Activated CD4-positive, alpha-beta T cell treated with anti-CD3 and anti-CD28 coated beads, Interleukin-2, amount 50 U/mL, for 1 hour (primary cell): ENCODE measurements at places on chromosomes 5 and 9.

DNA sequence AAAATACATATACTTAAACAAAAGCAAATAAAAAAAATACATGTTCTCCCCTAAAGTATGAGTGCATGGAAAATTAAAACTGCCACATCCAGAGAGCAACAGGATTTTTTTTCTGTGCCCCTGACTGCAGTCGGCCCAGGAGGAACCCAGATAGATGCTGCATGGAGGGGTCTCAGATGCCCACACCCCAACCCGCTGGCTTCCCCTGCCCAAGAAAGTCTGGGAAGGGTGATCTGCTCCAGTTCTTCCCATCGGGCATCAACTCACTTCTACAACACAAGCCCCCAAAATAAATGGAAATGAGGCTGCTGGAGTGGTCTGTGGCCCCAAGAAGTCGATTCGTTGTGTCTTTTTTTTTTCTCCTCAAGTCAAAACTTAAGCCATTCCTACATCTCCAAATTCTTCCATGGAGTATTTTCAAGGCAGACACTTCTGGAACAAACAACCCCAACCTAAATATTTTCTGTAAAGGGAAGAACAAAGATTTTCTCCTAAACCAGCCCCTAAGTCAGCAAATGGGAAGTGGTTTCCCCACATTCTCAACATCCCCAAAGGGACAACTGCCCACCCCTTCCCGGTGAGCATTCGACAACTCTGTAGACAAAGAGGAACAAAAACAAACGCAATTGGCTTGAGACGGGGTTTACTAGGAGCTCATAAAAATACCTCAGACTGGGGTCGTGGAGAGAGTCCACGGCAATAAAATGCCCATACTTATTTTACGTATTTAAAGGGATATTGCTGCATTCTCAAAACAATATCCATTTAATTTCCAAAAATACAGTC lies 46.7 kb downstream of the ROR2 start:
- DNase-seq, result no peak

DNA sequence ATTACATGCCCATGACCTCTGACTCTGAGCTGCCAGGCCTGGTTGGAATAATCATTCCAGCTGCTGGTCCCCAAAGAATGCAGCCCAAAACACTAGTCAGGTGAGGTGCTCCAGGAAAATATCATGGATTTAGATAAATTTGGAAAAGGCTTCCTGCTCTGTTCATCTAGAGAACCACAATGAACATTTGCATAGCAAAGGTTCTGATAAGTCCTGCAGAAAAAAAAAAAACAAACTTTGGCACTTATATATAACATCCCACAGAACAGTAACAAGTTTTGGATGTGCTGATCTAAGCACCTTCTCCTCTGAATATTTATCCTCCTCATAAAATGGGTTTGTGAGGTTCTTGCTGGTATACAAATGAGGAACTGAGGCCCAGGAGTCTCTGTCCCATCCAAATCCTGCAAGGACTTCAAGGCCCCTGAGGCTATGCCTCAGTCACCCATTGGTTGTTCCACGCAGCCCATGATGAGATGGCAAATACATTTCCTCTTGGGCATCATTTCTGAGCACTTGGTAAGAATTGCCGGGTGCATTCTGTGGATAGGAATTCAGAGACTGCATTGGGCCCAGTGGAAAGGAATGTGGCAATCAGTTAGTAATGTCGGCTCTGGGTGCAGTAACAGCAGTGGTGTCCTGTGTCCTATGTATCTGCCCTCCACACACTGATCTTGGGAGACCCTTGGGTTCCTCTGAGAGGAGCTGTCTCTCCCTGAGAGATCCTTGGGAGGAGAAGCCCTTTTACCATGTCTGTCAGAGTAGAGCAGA lies 73.4 kb upstream of the ASS1 start:
- DNase-seq, result no peak

GRCh38 chr5:103525361-103525760 lies 37.2 kb downstream of the NUDT12 start:
- no peak for DNase-seq

DNA sequence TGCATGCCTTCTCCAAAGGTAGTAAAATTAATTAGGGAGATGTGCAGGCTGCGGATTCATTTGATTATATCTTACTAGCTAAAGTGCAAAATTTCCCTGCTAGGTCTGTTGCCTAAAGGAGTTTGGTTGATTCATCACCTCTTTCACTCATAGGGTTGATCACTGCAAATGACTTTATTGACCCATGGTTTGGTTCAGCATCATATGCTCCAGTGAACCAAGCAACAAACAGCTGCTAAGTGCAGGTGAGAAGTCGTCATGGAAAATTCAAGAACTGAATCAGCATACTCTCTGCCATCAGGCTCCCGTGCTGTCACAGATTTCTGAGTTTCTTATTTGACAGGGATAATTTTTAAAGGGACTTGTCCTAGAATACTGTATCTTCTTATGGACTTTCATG lies 571.8 kb upstream of the CDH18 start:
- no peak for DNase-seq

GRCh38 chr9:114155995-114156656 lies 789 bp downstream of the COL27A1 start:
- no peak for DNase-seq

- DNase-seq, result no peak
Measured at GRCh38 chr9:104844710-104845109, 80.8 kb downstream of the NIPSNAP3B start.

GRCh38 chr5:127813633-127814587 lies 110.7 kb downstream of the CCDC192 start:
- no peak for DNase-seq

DNA sequence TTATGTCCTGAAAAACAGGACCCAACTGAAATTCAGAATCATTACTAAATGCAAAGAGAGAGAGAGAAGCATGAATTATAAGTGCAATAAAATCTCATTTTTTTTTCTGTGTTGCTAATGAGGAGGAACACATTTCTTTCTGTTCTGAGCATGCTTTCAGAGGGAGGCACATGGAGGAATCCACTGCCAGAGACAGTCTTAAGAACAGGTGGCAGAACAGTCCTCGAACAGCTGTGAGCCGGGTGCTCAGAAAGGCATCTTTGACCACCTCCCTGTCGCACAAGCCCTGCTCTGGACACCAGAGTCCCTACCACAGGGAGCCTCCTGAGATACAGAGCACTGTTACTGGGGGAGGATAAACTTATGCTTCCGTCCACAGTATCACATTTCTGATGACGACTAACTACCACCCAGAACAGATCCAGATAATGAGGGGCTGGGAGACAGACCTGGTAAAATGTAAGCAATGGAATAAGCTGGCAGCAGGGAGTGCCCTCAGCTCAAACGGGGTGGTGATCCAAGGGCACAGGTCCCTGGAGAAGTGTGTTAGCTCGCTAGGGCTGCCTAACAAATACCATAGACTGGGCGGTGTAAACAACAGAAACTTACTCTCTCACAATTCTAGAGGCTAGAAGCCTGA lies 134.0 kb downstream of the SLC1A3 start:
- DNase-seq, result no peak

DNA sequence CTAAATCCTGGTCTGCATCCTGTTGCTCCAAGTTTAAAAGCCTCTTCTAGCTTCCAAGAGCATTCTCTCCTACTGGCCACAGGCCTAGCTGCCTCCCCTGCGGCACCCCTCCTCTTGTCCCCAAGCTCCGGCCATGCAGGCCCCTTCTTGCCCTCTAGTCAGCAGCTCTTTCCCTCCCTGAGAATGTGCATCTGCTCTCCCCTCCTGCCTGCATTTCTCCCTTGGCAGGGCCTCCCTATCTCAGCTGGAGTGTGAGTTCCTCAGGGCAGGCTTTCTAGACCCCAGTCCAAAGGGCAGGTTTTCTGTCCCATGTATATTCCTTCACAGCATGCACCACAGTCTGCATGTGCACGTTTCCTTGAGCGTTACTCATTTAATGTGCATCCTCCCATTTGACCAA lies 24.6 kb upstream of the BARX1 start:
- DNase-seq, result no peak

- no peak for DNase-seq
Measured at GRCh38 chr9:34590381-34591247, 1.1 kb upstream of the CNTFR start.

DNA sequence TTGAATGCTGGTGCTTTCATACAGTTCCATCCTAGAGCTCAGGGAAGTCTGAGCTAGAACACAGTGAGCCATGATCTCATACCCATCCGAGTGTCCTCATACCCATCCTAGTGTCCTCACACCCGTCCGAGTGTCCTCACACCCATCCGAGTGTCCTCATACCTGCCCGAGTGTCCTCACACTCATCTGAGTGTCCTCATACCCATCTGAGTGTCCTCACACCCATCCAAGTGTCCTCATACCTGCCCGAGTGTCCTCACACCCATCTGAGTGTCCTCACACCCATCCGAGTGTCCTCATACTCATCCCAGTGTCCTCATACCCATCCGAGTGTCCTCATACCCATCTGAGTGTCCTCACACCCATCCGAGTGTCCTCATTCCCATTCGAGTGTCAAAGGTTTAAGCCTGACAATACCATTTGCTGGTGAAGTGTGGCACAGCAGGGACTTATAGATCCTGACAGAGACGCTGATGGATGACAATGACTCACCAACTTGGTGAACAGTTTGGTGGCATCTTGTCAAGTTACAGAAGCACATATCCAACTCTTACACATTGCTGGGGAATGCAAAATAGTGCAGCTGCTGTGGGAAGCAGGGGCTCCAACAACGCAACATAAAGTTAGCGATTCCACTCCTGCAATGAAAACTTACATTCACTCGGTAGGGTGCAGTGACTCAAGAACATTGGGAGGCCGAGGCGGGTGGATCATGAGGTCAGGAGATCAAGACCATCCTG lies 77.0 kb upstream of the COL5A1 start:
- no peak for DNase-seq

DNA sequence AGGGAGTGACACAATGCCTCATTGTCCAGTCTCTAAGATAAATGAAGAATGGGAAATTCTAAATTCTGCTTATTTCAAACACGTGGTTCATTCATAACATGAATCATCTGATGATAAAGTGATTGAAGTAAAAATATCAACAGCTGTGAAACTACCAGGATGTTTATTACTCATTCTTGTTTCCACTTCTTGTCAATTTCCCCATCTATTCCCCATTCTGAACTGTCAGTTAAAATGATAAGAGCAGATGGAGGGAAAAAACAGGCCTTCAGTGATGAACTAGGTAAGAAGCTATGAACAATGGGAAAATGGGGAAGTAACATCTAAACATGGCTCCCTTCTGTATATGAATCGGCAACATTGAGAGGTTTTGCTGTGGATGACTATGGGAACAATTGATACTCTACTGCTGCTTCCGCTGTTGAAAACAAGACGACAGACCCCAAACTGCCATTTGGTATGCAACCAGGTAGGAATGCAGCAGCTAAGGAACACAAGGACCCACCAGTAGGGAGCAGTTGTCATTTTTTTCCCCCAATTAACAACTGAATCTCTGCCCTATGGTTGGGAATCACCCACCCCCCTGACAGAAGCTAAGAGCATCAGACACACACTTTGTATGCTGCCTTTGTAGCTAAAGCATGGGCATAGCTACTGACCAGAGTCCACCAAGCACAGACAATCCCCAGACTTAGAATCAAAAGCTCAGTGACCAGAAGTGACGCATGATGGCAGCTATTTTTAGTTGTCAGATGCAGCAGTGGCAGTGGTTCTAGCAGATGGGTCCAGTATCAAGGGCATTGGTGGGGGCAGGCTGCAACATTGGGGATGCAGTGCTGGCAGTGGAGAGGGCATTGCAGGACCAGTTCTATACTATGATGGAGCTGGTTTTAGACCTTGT lies 52.9 kb upstream of the ZNF366 start:
- DNase-seq, result no peak

DNA sequence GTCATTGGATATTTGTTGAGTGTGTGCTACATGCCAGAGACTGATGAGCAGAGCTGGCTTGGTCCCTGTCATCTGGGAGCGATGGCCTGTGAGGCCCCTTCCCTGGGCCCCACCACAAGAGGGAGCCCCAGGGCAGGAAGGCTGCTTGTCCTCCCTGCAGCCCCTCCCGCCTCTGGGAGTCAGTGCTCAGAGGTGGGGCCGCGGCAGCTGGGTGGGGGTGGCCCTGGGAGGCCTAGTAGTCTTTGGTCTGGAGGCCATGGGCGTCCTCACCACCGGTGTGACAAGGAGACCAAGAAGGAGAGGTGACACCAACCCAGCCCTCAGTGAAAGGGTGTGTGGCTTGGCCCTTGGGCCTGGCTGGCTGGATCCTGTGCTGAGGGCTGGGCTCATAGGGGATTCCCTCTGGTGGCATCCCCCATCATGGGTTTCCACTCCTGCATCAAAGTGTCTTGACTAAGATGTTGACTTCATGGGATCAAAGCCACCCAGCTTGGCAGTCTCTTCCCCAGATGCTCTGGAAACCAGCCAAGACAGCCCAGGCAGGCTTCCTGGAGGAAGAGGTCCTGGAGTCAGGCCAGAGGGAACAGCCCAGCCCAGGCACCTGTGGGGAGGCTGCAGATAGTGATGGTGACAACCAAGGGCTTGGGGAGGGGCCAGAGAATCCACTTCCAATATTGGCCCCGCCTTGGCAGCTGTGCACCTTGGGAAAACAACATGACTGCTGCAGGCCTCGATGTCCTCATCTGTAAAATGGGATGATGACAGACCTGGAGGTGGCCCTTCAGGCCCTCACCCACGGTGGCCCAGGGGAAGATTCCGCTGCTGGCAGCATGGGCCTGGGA lies 166.7 kb downstream of the GAPVD1 start:
- no peak for DNase-seq

DNA sequence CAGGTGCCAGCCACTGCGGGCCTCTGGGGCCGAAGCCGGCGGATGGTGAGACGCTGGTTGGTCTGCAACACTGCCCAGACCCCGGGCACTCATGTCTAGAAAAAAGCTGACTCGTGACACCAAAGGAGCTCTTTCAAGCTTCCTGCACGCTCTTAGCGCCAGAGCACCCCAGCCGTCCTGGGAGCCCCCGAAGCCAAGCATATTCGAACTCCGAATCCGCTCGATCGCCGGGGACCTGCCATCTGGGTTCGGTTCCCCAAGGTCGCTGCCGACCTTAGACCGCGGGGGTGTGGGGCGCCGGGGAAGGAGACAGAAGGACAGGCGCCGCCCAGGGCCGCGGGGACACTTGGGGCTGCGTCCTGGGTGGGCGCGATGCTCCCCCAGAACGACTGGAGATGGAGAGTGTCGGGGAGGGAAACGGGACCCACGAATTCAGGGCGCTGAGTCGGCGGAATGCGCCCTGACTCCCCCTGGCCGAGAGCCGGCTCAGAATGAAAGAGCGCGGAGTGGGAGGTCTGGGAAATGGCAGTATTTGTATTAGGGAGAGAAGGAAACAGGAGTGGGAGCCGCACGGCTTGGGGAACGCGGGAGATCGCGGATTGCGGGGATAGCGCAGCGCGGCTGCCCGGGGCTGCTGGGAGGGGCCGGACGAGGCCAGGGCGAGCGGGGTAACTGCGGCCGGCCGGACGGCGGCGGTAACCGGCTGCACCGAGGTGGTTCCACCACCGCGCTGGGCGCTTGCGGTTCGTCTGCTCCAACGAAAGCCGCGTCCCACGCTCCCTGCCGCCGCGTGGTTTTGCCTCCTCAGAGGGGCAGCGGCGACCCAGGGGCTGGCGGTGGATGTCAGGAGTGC lies 20.1 kb upstream of the MARCHF6 start:
- DNase-seq, result no peak

GRCh38 chr5:117380316-117380715 lies 805.7 kb upstream of the SEMA6A start:
- no peak for DNase-seq
